ENCODE measurements at places on chromosomes 2 and 18. TPM values are rescaled to one million over a fixed set of nuclear protein-coding genes. Genes with fewer than 3 reads are reported as not detected.
A peak's percentile ranks its signal among the peaks of the same experiment; 100 is the strongest.

The ASXL3 gene
- 0.07 TPM for total RNA-seq

The SNORC gene
- total RNA-seq = 4.3 TPM

The POU3F3 gene
- total RNA-seq = not detected

DNA sequence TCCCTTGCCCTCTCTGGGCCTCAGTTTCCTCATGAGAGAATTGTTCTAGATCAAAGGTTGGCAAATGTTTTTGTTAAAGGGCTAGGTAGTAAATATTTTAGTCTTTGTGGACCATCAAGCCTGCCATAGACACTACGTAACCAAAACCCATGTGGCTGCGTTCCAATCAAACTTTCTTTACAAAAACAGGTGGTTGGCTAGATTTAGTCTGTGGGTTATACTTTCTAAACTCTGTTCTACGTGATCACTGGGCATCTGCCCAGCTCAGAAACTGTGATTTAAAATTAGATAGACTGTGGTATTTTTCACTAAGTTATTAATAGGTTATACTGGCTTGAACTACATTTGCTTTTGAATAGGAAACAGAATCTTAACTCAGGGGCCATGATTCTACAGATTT is 149.8 kb upstream of the DCC start:
- DNase-seq = no peak
- no peak overlapping the region for H3K27ac ChIP-seq
- H3K4me3 ChIP-seq = no peak overlapping the region
- peaks cover 23% of the 10 kb centered on the region for H3K27me3 ChIP-seq
- no peaks in the 10 kb centered on the region for H3K36me3 ChIP-seq

- H3K36me3 ChIP-seq = peaks cover 13% of the 10 kb centered on the region
- no peak overlapping the region for H3K4me3 ChIP-seq
- no peak for DNase-seq
- no peak overlapping the region for H3K27ac ChIP-seq
- H3K27me3 ChIP-seq = no peaks in the 10 kb centered on the region
These were observed 9.8 kb upstream of the NDUFV2 start for GRCh38 chr18:9092665-9093064.

DNA sequence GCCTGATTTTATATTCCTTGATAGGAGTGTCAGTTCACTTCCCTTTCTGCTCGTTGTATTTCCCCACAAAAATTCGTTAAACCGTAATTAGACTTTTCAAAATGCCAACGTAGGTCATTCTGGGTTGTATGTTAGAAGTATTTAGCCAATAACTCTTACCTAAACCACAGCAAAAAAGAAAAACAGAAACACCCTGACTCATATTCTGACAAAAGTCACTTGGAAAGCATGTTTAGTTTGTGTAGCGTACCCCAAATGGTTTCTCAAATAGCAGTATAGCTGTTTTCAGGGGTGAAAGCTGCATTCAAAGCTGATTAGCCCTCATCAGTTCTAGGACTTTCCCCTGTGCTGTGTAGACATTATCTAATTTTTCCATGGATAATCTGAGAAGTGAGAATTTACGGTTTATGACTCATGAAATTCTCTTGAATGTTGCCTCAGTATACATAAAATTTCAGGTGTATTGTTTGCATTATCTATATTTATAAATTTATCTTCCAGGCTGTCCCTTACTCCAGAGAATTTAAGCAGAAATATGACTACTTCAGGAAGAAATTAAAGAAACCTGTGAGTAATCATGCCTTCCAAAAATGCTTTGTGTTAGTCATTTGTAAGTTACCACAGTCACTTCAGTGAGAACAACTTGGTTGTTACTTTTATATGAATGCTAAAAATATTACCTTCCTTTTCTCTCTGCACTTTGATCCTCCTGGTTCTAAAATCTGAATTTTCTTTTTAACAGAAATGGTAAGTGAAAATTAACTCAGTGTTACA is 264.9 kb downstream of the ALPK2 start:
- H3K4me3 ChIP-seq = no peak overlapping the region
- H3K36me3 ChIP-seq = peaks cover 68% of the 10 kb centered on the region
- no peak for DNase-seq
- no peaks in the 10 kb centered on the region for H3K27me3 ChIP-seq

DNA sequence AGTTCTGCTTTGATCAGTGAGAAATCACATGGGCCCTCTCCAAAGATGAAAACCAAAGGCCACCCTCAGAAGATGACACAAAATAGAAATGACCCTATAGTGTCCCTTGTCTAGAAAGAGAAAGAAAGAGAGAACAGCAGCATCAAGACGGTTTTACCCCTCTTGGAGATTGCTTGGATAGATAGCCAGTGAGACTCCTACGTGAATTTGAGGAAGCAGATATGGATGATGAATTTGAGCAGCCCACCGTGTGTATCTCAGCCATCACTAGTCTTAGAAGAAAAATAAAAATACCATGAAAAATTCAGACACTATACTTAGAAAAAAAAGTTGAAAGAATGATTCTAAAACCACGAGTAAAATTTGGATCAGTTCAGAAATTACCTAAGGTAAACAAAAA is 329.1 kb upstream of the CNTNAP5 start:
- H3K27me3 ChIP-seq = no peaks in the 10 kb centered on the region
- no peaks in the 10 kb centered on the region for H3K36me3 ChIP-seq
- H3K27ac ChIP-seq = no peak overlapping the region

- H3K27ac ChIP-seq = no peak overlapping the region
- H3K27me3 ChIP-seq = no peaks in the 10 kb centered on the region
- H3K4me3 ChIP-seq = no peak overlapping the region
- DNase-seq = peak; percentile 36
These were observed 273.6 kb downstream of the PAX3 start for GRCh38 chr2:222024932-222025880.

- peaks cover 58% of the 10 kb centered on the region for H3K4me1 ChIP-seq
- H3K4me3 ChIP-seq = peak overlapping the region; percentile 62
- H3K27me3 ChIP-seq = no peaks in the 10 kb centered on the region
- peaks cover 17% of the 10 kb centered on the region for H3K36me3 ChIP-seq
These were observed 77.6 kb upstream of the SEC11C start for GRCh38 chr18:59061914-59062642.

GRCh38 chr2:169247211-169247610 is 115.1 kb downstream of the LRP2 start:
- peaks cover 24% of the 10 kb centered on the region for H3K27me3 ChIP-seq
- H3K27ac ChIP-seq = no peak overlapping the region
- H3K4me1 ChIP-seq = no peaks in the 10 kb centered on the region
- H3K4me3 ChIP-seq = no peak overlapping the region
- H3K36me3 ChIP-seq = no peaks in the 10 kb centered on the region

DNA sequence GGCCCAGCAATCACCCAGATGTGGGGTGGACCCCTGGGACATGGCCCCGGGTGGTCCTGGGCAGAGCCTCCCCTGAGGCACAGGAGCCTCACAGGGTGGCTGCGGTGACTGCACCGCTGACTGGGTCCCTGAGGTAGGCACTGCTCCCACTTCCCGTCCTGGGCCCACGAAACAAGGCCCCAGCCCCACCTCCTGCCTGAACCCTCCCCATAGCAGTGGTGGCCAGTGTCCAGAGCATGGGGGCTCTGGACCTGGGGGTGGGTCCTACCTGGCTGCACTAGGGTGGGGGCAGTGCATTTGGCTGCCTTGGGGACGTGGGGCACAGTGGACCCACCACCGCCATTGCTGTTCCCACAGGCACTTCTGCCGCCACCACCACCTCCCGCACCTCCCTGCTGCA is 39.4 kb downstream of the TDRD15 start:
- DNase-seq = no peak
- no peak overlapping the region for H3K27ac ChIP-seq
- no peak overlapping the region for H3K4me3 ChIP-seq
- H3K27me3 ChIP-seq = peaks cover 18% of the 10 kb centered on the region
- no peaks in the 10 kb centered on the region for H3K36me3 ChIP-seq
